ENCODE measurements at places on chromosomes 5 and 9. TPM values are rescaled to one million over a fixed set of nuclear protein-coding genes. Genes with fewer than 3 reads are reported as not detected.

CDX1 gene
- polyA plus RNA-seq = not detected

HTR1A gene
- polyA plus RNA-seq = 0.92 TPM

FAM221B gene
- polyA plus RNA-seq = 0.09 TPM

HAVCR1 gene
- polyA plus RNA-seq = not detected

NMUR2 gene
- not detected for polyA plus RNA-seq

CDO1 gene
- 22.7 TPM for polyA plus RNA-seq

MCTP1 gene
- polyA plus RNA-seq = 3.7 TPM

AKNA gene
- 11.2 TPM for polyA plus RNA-seq

PCDHGB6 gene
- polyA plus RNA-seq = 2.8 TPM

LCN9 gene
- polyA plus RNA-seq = not detected

BAAT gene
- 0.08 TPM for polyA plus RNA-seq

FTMT gene
- polyA plus RNA-seq = not detected

SPINK4 gene
- not detected for polyA plus RNA-seq

PRUNE2 gene
- polyA plus RNA-seq = 10.6 TPM

ANKRD31 gene
- 0.30 TPM for polyA plus RNA-seq

RANBP3L gene
- polyA plus RNA-seq = not detected

SLC36A2 gene
- polyA plus RNA-seq = not detected

MEIKIN gene
- not detected for polyA plus RNA-seq

ARSI gene
- 0.99 TPM for polyA plus RNA-seq

IFNA2 gene
- polyA plus RNA-seq = not detected

ZFR gene
- 79.2 TPM for polyA plus RNA-seq

UNC13B gene
- polyA plus RNA-seq = 8.0 TPM

DAB2IP gene
- polyA plus RNA-seq = 8.9 TPM

NEUROG1 gene
- 0.16 TPM for polyA plus RNA-seq

GLRA1 gene
- polyA plus RNA-seq = not detected

FUT7 gene
- not detected for polyA plus RNA-seq

DOCK2 gene
- 5.5 TPM for polyA plus RNA-seq

F12 gene
- polyA plus RNA-seq = 8.1 TPM

IL31RA gene
- not detected for polyA plus RNA-seq

ADAMTSL2 gene
- polyA plus RNA-seq = 0.21 TPM

IFNA21 gene
- polyA plus RNA-seq = not detected

SPATA31E1 gene
- polyA plus RNA-seq = 0.05 TPM

MYMK gene
- polyA plus RNA-seq = not detected

TMEM174 gene
- polyA plus RNA-seq = not detected

PCDHGA11 gene
- 2.3 TPM for polyA plus RNA-seq

FGF1 gene
- polyA plus RNA-seq = 0.34 TPM

YTHDC2 gene
- 15.7 TPM for polyA plus RNA-seq

GARIN3 gene
- polyA plus RNA-seq = not detected

PPP1R26 gene
- 10.7 TPM for polyA plus RNA-seq

SAPCD2 gene
- 13.4 TPM for polyA plus RNA-seq

SLC46A2 gene
- not detected for polyA plus RNA-seq

DDX4 gene
- polyA plus RNA-seq = not detected

LRRC19 gene
- 0.71 TPM for polyA plus RNA-seq

CYSTM1 gene
- 42.3 TPM for polyA plus RNA-seq

TBC1D2 gene
- 3.7 TPM for polyA plus RNA-seq

CCDC180 gene
- 1.7 TPM for polyA plus RNA-seq
